ENCODE measurements at places on chromosomes 4 and X. TPM values are rescaled to one million over a fixed set of nuclear protein-coding genes. Genes with fewer than 3 reads are reported as not detected.

CCSER1 gene
- 0.05 TPM for total RNA-seq

ZNF141 gene
- not detected for total RNA-seq

FAM9A gene
- not detected for total RNA-seq

CT45A1 gene
- not detected for total RNA-seq

HMGN5 gene
- 1.5 TPM for total RNA-seq

CYP4V2 gene
- total RNA-seq = 1.1 TPM

GCNA gene
- 4.0 TPM for total RNA-seq

TCEAL3 gene
- 23.8 TPM for total RNA-seq

RBM47 gene
- total RNA-seq = 2.0 TPM

USP26 gene
- not detected for total RNA-seq

ARHGAP24 gene
- total RNA-seq = 17.4 TPM

SATL1 gene
- total RNA-seq = not detected

EREG gene
- total RNA-seq = 2.1 TPM

ETDA gene
- not detected for total RNA-seq

Measured in Panc1 (cell line).